ENCODE measurements at places on chromosomes 12 and 14. TPM values are rescaled to one million over a fixed set of nuclear protein-coding genes. Genes with fewer than 3 reads are reported as not detected.

The ZDHHC17 gene
- total RNA-seq, result 8.7 TPM

The EIF2S1 gene
- 228 TPM for total RNA-seq

The KLHDC1 gene
- 0.84 TPM for total RNA-seq

The SCNN1A gene
- 0.87 TPM for total RNA-seq

The IL26 gene
- total RNA-seq, result not detected

The ARHGEF25 gene
- 0.07 TPM for total RNA-seq

The DPPA3 gene
- not detected for total RNA-seq

The ALG10B gene
- total RNA-seq, result 1.8 TPM

Measured in mammary microvascular endothelial cell (primary cell).